Stimulated activated CD4-positive, alpha-beta T cell treated with anti-CD3 and anti-CD28 coated beads, Interleukin-2, amount 100 ng/mL, for 24 hours (primary cell): ENCODE measurements at places on chromosomes 4 and X.

- no peak for DNase-seq
Measured at GRCh38 chr4:44522761-44523445, 74.3 kb upstream of the KCTD8 start.

DNA sequence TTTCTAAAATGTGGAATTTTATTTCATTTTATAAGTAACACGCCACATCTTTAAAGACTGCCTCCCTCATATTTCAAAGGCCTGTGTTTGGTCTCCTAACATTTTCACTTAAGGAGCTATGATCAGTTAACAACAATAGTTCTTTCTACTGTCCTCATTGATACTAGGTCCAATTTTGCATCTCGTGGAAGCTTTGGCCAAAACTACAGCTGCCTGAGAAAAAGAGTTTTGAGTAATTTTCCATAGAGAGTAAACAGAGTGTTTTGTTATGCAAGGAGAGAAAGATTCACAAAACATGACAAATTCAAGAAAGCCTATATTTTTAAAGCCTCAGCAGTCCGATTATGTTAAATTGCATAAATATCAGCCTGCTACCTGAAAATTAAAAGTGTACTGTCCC lies 11.4 kb upstream of the PCDH18 start:
- DNase-seq: no peak

- DNase-seq: no peak
Measured at GRCh38 chrX:120457766-120458180, 11.3 kb downstream of the LAMP2 start.

- DNase-seq: no peak
Measured at GRCh38 chr4:988726-989721, 2.2 kb downstream of the IDUA start.

DNA sequence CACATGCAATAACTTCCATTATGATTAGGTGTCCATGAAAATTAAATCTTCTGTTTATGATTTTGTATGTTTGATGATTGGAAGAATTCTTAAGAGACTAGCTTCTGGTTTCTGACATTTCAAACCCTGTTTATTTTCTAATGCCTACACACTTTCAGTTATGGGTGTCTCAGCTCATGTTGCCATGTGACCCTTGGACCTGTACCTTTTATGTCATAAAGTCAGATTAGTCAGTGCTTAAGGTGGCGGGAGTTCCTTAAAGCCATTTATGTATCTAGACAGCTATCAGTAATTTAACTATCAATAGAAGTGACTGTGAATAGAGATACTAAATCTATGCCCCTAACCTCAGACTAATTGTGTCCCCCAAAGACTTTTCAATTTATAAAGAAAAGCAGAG lies 155.6 kb downstream of the GBA3 start:
- no peak for DNase-seq

DNA sequence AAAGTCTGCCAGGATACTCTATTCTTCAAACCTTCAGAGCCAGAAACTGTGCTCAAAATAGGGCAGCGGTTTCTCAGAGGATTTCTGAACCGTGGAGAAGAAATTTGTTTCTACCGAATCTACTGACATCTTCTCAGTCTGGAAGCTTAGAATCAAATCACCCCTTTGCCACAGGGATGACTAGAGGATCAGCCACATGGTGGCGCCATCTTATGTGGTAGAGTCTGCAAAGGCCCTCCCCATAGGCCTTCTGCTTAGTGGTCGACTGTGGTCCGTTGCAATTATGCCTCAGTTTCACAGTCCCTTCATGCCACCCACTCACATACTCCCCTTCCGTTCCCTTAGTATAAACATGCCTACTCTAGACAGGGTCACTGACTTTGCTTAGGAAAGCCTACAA lies 680.7 kb upstream of the SPANXN1 start:
- DNase-seq: no peak

DNA sequence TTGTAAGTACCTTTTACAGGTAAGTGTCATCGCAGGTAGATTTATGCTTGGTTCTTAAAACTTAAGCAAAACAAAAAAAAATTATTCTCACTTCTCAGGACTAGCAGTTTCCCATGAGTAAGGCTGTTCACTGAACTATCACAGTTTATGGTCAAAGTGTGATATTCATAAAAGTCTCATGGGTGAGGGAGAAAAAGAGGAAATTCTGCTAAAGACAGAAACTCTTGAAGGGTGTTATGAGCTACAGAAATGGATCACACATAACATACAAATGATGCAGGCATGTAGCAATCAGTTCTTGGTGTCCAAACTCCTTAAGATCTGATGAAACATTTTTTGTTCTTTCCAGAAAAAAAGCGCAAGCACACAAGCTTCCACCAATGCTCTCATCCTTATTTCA lies 8.5 kb downstream of the RAB9A start:
- DNase-seq: no peak

GRCh38 chrX:123833387-123833786 lies 26.5 kb upstream of the XIAP start:
- DNase-seq: peak; percentile 65

DNA sequence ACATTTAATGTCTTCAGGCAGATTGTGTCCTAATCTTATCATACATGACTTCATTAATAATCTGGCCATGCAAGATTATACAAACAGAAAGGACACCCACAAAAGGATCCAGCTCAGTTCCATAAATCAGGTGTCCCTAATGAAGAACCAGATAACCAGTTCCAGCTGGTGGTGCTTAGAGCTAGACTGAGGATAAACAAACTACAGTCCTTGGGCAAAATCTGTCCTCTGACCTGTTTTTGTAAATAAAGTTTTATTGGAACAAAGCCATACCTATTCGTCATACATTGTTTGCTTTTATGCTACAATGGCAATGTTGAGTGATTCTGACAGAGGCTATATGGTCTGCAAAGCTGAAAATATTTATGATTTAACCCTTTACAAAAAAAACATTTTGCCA lies 199.5 kb downstream of the MID1IP1 start:
- DNase-seq: no peak

DNA sequence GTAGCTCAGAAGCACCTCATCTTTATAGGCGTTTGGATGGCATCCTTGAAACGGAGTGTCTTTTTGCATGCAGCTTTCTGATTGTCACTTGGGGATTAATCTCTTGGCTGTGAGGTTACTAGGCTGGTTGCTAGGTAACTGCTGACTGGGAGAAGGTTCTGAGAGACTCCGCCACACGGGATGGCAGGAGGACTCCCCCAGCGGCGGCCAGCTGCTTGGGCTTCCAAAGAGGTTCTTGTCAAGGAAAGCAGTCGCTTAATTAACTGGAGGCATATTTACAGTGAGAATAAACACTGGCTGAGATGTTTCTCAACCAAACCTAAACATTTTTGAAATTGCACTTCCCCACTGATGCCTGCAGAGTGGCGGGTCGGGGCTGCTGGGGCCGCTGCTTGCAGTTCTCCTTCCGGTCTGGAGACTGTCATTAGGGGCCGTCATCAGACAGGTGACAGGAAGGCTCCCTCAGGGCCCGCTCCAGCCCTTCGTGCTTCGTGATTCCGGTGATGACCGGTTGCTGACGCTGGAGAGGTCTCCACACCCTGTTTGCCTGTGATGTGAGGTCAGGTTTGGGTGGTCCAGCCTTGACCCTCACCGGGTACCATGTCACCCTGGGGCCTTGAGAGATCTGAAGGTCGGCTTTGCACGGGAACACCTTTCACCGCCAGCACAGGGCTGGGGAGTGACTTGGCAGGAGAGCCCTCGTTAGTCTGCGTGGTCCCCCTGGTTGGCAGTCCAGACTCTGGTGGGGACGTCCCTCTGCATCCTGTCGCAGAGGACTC lies 9.1 kb downstream of the NSG1 start:
- DNase-seq: no peak

GRCh38 chr4:156969911-156970310 lies 1.7 kb downstream of the PDGFC start:
- DNase-seq: no peak

- DNase-seq: no peak
Measured at GRCh38 chr4:138311771-138312535, 69.8 kb upstream of the SLC7A11 start.

DNA sequence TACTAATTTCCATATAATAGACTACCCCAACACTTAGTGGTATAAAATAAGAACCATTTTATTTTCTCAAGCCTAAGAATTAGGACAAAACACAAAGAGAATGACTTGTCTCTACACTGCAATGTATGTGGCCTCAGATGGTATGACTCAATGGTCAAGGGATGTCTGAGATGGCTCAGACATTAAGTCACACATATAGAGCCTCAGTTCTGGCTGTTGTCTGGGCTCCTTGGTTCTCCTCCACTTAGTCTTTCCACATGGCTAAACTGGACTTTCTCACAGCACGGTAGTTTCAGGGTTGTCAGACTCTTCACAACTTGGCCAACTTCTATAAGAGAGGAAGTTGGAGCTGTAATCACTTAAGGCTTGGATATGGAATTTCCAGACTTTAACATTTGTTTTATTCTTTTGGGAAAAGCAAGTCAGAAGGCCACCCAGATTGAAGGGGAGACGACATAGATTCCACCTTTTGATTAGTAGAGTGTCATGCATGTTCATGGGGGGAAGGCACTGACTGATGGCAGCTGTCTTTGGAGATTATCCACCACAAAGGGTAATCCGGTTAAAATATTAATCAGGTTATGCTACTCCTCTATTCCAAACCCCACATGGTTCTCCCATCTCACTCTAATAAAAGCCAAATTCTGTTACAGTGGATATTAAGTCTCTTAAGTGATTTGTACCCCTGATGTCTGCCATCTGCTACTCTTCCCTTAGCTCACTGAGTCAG lies 9.4 kb downstream of the IL15 start:
- no peak for DNase-seq

GRCh38 chr4:87317527-87317926 lies 5.2 kb downstream of the HSD17B13 start:
- DNase-seq: no peak
